ENCODE measurements at places on chromosomes 1 and 21.

DNA sequence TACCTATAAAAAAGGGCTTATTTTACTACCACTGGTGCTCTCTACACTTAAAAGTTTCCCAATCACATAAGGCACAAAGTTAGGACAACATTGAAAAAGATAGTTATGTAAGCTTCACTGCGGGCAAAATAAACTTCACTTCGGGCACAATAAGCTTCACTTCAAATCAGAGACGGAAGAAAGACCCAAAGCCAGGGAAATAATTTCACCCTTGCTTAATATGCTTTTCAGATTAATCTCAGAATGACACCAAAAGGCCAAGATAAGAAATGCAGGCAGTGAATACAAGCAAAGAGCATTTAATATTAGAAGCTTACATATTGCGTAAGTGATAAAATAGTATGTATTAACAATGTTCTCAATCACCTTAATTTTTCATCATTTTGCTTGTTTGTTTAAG lies 444.2 kb downstream of the SETD4 start:
- DNase-seq: peak; percentile 33

DNA sequence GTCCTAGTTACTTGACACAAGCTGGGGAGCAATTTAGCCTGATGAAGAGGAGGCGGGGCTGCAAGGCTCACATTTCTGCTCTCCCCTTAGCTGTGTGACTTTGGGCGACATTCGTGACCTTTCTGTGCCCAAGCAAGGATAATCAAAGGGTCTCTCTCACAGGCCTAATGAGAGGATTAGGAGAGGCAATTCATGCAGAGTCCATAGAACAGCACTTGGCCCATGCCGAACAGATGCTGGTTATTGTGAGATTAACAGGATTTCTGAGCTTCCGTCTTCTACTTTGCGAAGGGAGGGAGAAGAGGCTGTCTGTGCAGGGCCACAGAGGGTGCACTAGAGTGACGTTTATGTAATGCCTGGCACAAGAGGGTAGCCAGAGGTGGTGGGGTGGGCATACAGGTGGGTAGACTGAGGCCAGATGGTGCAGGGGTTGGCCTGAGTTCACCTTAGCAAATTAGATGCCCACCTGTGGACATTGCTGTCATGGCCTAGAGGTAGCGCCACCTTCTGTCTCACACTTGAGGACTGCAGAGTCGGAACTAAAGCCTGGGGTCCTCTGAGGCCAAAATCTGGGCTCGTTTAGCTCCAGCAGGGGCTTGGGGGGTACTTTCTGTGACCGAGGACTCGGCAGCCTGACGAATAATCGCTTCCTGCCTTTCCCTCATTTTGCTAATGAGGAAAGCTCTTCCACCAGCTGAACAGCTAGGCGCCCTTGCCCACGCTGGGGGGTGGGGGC lies 18.6 kb downstream of the ACTL8 start:
- no peak for DNase-seq

DNA sequence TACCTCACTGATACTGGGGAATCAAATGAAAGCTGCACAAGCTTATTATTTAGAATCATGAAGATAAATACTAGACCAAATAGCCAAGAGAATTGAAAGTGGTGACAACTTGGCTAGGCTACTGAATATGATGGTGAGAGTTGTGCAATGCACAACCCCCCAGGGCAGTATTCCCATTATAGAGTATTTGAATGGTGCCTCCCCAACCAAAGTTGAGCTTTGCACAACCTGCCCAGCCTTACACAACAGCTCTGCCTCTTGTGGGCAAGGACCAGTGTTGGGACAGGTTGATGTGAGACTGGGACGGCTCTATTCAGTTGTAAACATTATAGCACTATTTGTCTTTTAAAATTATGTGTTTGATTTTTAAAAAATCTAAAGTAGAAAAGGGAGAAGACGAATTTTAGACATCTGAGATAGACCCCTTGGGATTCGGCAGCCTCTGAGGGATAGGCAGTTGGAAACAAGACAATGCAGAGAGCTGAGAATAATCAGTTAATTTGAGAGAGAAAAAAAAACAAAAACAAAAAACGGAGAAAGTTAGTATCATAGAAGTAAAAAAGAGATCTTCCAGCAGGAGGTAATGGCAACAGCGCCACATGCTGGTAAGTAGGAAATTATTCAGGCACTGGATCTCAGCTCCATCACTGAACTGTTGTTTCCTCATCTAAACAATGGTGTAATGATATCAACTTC lies 91.0 kb upstream of the KCNA3 start:
- DNase-seq: peak; percentile 84

DNA sequence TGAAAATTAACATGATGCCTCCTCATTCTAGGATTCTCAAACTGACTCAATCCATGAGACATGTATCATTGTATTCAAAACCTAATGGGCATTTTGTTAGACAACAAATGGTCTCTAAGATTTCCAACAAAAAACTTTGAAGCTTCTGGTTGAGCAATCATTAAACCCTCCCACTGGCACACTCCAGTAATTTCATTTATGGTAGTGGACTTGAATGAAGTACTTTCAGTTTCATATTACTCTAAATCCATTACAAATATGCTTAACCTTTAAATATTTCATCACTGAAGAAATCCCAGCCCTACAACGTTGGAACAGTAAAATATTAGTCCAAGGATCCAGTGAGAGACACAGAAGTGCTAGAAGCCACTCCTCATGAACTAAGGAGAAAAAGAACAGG lies 43.5 kb downstream of the GBP6 start:
- DNase-seq: peak; percentile 66

DNA sequence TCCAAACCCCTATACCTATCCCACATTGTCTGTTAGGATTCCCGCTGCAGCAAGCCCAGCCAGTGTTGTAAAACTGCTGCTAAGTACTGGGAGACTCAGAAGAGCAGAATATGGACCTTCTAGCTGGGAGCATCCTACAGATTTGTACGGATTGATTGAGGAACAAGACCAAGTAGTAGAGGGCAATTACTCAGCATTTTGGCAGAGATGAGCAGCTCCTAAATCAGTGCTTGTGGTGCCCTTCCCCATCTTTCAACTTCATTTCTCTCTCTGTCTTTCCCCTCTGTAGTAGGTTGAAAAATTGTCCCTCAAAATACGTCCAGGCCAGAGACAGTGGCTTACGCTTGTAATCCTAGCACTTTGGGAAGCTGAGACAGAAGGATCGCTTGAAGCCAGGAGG lies 37.3 kb upstream of the HTR1D start:
- no peak for DNase-seq

GRCh38 chr1:36951761-36952160 lies 82.6 kb downstream of the GRIK3 start:
- DNase-seq: no peak

DNA sequence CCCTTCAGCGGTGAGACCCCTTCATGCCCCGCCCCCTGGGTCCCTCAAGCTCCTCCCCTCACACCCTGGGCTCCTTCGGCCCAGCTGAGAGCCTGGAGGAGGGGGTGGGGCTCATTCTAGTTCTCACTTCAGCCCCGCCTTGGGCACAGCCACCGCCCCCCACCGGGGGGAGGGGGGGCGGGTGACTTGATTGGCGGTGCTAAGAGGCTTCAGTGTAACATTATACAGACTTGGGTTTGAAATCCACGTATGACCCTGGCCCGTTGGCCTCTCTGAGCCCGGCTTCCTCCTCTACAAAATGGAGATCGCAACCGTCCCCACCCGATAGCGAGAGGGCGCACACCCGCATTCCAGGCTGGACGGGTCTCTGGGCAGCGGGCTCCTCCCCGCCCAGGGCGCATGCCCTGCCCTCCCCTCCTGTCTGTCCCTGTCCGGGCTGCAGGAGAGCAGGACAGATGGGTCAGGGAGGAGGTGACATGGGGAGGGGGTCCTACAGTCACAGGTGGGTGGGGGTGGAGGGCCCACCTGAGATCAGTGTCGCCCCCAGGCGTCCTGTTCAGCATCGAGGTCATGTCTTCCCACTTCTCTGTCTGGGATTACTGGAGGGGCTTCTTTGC lies 5.1 kb downstream of the CLCNKB start:
- DNase-seq: no peak

DNA sequence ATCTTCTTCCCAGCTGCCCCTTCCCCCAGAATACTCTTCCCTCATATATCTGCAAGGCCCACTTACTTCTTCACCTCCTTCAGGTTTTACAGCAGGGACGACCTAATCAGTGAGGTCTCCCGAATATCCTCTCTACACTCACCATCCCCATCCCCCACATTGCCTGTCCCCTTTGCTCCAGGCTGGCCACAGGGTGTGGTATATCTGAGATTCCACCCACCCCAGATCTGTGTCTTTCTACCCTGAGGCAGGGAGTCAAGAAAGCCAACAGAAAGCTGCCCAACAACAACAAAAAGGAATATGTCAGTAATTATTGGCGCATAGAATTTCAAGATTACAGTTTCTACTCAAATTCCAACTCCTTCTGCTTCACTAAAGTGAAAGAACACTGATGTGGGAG lies 30.0 kb upstream of the OPRD1 start:
- no peak for DNase-seq

- no peak for DNase-seq
These were observed 414.5 kb downstream of the ADGRL2 start for GRCh38 chr1:82215056-82215852.

GRCh38 chr1:115893545-115893944 lies 52.6 kb upstream of the NHLH2 start:
- DNase-seq: no peak

GRCh38 chr1:145980457-145980994 lies 15.9 kb downstream of the TXNIP start:
- no peak for DNase-seq

GRCh38 chr1:6891781-6892579 lies 106.7 kb downstream of the CAMTA1 start:
- no peak for DNase-seq

- peak; percentile 50 for DNase-seq
These were observed 362 bp downstream of the ZBTB48 start for GRCh38 chr1:6580119-6580592.

- DNase-seq: no peak
These were observed 5.0 kb downstream of the SLC19A1 start for GRCh38 chr21:45537111-45537745.

- DNase-seq: no peak
These were observed 185.4 kb downstream of the DYRK1A start for GRCh38 chr21:37551993-37552355.

DNA sequence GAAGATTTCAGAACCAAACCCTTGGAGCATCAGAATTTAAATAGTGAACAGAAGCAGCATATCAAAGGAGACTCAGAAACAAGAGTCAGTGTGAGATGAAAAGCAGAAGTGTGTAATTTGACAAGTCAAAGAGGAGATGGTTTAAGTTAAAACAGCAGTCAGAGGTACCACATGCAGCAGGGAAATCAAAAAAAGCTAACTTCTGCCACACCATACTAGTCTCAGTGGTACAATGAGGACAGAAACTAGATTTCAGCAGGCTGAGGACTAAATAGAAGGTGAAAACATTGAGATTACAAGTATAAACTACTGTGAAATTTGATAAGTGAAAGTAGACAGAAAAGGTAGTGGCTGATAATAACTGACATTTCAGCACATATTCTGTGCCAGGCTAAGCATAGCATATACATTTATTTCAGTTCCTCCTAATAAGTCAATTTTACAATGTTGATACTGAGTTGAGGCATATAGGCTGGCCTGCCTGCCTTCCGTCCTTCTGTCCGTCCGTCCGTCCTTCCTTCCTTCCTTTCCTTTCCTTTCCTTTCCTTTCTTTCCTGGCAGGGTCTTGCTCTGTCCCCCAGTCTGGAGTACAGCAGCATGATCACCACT lies 12.6 kb downstream of the SUCO start:
- DNase-seq: no peak

- no peak for DNase-seq
These were observed 22.3 kb downstream of the BLZF1 start for GRCh38 chr1:169390303-169390702.

DNA sequence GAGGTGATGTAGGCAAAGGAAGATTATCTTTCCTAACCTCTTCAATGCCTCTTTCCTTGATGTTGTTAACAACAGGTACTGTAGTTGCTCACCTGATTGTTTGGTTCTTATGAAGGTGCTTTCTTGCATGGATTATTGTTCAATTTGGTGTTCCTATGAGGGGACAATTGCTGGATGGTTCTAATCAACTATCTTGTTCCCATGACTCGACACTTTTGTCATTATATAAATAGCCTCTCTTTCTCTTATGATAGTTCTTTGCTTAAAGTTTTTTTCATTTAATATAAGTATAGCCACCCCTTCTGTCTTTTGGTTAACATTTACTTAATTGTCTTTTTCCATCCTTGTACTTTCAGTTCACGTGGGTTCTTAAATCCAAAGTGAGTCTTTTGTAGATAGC lies 35.5 kb downstream of the OR10R2 start:
- DNase-seq: no peak

GRCh38 chr21:26555540-26556146 lies 17.4 kb downstream of the CYYR1 start:
- no peak for DNase-seq

GRCh38 chr1:172637522-172637921 lies 21.4 kb upstream of the FASLG start:
- peak; percentile 65 for DNase-seq

DNA sequence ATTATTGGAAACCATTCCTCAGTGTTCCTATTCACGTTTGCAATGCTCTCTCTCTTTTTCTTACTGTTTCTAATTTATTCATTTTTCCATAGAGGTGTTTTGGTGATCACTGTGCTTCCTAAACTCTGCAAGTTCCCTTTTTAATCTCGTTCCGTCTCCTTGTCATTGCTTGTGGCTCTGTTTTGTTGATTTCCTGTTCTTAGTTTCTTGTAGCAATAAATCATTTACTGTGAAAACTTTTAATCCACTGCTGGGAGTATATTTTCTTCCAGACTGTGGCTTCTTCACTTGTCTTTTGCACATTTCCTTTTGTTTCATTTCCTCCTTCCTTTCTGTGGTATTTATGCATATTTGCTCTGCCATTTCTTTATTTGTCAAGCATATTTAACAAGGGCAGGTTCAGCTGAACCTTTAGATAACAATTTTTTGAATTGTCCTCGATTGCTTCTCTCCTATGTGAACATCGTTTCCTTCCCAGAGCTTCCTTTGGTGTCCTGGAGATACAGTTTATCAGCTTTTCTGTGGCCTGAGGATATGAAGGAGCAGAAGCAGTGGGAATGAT lies 3.6 kb downstream of the B3GALT5 start:
- DNase-seq: no peak

DNA sequence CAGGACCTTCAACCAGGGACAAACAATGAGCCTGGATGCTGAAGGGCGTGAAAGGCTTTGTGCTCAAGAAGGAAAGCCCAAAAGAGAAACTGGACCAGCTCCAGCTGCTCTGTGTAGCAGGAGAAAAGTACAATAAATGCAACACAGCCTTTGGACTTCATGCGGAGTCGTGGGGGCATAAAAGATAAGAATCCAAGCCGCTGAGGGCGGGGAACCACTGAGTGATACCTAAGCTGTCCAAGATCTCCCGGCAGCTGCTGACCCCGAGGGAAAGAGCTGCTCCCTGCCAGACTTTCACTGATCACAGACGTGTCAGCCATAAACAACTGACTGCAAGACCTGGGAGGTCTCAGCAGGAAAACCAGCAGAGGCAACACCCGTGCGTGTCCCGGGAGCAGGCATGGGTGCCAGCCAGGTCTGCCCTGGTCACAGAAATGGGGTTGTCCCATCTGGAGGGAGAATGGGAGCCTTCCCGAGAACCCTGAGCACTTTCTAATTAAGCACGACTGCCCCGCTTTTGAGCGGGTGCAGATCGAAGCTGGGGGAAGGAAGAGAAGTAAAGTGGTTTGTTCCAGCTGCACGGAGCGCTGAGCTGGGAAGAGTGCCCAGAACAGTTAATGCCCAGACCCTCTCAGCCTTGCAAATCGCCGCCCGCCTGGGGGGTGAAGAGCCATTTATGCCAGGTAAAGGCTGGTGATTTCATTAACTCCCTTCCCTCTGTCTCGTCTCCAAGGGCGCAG lies 68.3 kb upstream of the TARDBP start:
- no peak for DNase-seq

All from inflammatory macrophage treated with lipopolysaccharide for 1 hour (primary cell).